ENCODE measurements at places on chromosomes 4 and X. TPM values are rescaled to one million over a fixed set of nuclear protein-coding genes. Genes with fewer than 3 reads are reported as not detected.

MRPS18C gene
- 8.3 TPM for total RNA-seq

DNA sequence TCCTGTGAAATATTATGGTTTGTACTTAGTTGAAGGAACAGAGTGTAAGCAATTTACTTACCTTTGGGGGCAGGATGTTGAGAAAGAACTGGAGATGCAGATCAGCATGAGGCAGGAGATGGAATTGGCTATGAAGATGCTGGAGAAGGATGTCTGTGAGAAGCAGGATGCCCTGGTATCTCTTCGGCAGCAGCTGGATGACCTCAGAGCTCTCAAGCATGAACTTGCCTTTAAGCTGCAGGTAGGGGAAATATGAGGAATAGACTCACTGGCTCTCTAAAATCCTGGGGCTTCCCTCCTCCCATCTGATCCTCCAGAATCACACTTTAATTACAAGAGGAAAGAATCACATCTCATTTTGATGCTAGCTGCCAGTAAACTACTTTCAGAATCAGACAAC lies 51.0 kb downstream of the GRSF1 start:
- no peak overlapping the region for H3K27ac ChIP-seq
- no peak for DNase-seq
- H3K4me1 ChIP-seq, result no peaks in the 10 kb centered on the region
- no peak overlapping the region for H3K4me3 ChIP-seq

DNA sequence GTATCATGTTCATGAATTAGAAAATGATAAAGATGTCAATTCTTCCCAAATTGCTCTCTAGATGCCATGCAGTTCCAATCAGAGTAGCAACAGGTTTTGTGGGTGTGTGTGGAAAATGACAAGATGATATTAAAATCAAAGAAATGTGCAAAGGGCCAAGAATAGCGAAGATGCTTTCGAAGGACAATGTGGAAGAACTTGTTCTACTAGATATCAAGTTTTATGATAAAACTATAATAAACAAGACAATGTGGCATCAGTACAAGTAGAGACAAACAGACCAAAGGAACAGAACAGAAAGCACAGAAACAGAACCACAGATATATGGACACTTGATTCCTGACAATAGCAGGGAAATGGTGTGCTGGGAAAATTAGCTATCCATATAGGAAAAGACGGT lies 9.0 kb downstream of the TAB3 start:
- no peak for DNase-seq
- no peak overlapping the region for H3K4me3 ChIP-seq
- no peaks in the 10 kb centered on the region for H3K36me3 ChIP-seq
- no peak overlapping the region for H3K27ac ChIP-seq
- peaks cover 7% of the 10 kb centered on the region for H3K4me1 ChIP-seq

DNA sequence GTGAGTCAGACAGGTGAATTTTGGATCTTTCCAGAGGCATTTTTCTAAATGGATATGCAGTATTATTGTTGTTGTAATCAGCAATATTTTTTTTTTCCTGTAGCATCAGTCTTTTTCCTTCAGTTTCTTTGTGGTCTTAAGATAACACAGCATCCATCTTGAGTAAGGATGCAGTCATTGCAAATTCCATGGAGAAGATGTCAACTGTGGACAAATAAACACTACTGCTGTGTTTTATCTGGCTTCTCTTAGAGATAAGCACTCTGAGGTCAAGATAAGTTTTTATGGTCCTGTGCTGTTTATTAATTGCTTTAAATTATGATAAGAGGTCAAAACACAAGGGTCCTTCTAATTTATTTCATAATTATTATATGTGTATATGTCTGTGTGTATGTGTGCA lies 1255.7 kb downstream of the ADGRL3 start:
- no peaks in the 10 kb centered on the region for H3K4me1 ChIP-seq
- no peaks in the 10 kb centered on the region for H3K36me3 ChIP-seq
- DNase-seq, result no peak
- no peak overlapping the region for H3K27ac ChIP-seq
- no peak overlapping the region for H3K4me3 ChIP-seq
- H3K27me3 ChIP-seq, result no peaks in the 10 kb centered on the region

GRCh38 chr4:41541687-41542094 lies 3.7 kb downstream of the LIMCH1 start:
- H3K4me3 ChIP-seq, result no peak overlapping the region
- no peak for DNase-seq
- H3K36me3 ChIP-seq, result no peaks in the 10 kb centered on the region
- peaks cover 49% of the 10 kb centered on the region for H3K4me1 ChIP-seq

DNA sequence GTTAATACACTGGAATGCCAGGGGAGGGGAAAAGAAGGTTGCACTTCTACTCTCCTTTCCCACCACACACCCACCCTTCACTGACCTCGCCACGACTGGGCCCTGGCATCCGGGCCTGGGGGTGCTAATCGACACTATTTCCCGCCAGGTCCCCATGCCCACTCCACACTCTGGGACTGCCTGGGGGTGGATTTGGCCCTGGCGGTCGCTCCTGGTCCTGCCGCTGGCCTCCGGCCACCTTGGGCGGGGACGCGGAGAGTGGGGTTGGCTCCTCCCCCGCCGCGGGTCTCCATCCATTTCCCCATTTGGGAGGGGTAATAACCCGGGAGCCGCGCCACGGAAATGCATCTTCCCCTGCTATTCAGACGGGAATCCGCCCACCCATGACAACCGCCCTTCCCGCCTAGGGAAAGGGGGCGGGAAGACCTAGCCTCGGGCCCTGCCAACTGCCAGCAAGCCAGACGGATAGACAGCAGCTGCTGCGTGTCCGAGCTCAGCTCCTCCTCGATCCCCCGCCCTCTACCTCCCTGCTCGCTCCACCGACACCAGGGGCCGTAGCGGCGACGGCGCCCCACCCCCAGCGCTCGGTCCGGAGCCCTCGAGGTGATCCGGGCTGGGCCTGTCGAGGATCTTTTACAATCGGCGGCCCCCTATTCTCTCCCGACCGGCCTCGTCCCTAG lies 78.1 kb downstream of the RLIM start:
- no peaks in the 10 kb centered on the region for H3K27me3 ChIP-seq
- DNase-seq, result peak; percentile 96
- no peaks in the 10 kb centered on the region for H3K4me1 ChIP-seq
- peak overlapping the region; percentile 35 for H3K4me3 ChIP-seq
- H3K36me3 ChIP-seq, result no peaks in the 10 kb centered on the region

GRCh38 chr4:99624141-99624719 lies 33.4 kb downstream of the C4orf54 start:
- no peaks in the 10 kb centered on the region for H3K36me3 ChIP-seq
- H3K27ac ChIP-seq, result peak overlapping the region; percentile 78
- no peaks in the 10 kb centered on the region for H3K27me3 ChIP-seq
- H3K4me3 ChIP-seq, result no peak overlapping the region
- H3K4me1 ChIP-seq, result peaks cover 16% of the 10 kb centered on the region
- peak; percentile 59 for DNase-seq

All from sigmoid colon (tissue), 7 donors.